ENCODE measurements at places on chromosomes 3 and 15.

DNA sequence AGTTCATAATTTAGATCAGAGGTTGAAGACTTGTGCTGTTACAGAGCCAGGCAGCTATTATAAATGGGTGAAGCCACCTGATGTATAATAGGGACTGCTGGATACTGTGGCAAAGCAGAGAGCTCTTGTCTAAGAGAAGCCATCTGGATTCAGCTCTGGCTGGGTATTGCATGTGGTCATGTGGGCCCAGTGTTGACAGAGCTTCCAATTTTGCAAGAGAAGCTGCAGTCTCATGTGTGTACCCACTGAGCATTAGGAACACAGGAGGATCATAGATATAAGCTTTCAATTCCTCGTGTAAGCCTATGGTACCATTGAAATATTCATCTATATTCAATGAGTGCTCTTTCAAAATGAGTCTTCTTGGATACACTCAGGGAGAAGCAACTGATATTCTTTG lies 303.9 kb upstream of the SLCO3A1 start:
- no peak for DNase-seq

DNA sequence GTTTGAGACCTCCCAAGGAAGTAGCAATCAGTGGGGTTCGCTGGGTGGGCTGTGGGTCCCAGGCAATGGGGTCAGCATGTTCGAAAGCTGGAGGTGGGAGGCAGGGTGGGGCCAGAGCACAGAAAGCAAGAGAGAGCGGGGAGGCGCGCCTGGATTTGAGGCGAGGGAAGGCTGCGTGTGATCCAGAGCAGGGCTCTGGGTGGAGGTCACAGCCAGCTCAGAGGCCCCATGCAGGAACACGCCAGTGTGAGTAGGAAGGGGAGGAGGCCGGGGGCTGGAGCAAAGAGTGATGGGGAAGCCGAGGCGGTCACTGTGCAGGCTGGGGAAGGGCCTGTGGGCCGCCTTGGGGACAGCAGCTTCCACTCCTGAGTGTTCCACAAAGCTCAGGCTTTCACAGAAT lies 8.8 kb downstream of the DNAJB8 start:
- DNase-seq = no peak

- no peak for DNase-seq
These were observed 481.5 kb upstream of the RGMA start for GRCh38 chr15:93570527-93570926.

DNA sequence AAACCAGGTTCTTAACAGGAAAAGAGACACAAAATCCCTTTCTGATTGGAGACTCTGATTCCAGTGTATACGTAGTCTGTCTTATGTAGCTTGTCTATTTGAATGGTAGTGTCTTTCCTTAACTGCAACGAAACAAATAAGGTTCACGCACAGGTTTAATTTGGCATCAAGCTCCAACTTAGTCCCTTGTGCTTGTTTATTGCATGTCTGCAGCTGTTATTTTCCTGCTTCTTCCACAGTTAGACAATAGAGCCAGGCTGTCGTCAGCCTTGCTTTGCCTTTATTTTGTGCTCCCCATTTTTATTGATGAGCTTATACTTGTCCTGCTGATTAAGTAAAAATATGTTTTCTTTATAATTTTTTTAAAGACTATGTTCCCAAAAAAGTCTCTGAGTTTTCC lies 152.7 kb upstream of the CDIN1 start:
- no peak for DNase-seq

DNA sequence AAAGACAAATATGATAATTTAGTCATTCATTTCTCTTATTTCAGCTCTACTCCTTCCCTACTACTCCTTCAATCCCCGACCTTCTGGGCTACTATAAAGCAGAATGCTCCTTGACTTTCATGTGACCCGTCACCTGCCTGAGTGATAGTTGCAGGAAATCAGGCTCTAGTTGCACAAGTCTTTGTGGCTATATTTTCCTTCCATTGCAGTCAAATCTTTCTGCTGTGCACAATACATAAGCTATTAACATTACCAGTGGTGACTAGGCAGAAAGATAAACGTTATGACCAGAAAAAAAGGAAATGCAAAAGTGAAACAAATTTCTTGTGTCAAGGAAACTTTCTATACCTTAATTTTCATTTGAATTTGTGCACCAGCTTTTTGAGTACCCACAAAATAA lies 2.3 kb downstream of the SUCNR1 start:
- no peak for DNase-seq

DNA sequence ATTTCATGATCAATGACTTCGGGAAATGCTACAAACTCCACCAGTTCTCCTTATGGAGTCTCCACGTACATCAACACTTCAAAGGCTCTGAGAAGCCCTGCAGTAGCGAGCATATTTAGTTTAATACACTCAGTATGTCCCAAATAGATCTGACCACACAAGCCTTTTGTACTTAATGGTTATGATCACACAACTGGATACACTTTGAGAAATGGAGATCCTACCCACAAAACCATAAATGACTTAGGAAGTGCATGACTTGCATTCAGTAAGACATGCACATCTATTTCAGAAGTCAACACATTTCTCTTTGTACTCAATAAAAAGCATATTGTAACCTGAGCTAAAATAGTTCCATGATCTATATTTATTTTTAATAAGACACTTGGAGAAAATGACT lies 103.6 kb upstream of the SPATA12 start:
- no peak for DNase-seq

GRCh38 chr3:51394541-51394940 lies 3.5 kb downstream of the RBM15B start:
- no peak for DNase-seq

- DNase-seq = no peak
These were observed 411.3 kb upstream of the TPM1 start for GRCh38 chr15:62631076-62631724.
